Stimulated activated CD4-positive, alpha-beta T cell treated with anti-CD3 and anti-CD28 coated beads, Interleukin-4, amount 100 ng/mL, for 1 hour (primary cell): ENCODE measurements at places on chromosomes 12 and 14.

DNA sequence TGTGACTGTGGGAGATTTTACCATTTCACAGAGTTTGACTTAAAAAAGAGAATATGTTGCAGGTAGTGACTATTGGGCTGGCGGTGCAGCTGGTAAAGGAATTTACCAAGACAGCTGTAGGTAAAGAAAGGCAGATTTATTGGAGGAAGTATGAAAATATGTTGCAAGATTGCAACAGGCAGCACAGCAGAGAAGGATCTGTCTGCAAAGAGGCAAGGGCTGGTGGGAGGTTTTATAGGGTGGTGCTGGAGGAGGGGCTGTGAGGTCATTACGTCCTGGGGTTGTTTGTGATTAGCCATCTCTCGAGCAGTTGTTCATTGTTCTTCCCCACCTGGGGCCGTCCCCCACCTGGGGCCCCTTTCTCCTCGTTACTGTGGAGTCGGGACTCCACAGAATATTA lies 62.1 kb downstream of the ACACB start:
- DNase-seq: no peak

DNA sequence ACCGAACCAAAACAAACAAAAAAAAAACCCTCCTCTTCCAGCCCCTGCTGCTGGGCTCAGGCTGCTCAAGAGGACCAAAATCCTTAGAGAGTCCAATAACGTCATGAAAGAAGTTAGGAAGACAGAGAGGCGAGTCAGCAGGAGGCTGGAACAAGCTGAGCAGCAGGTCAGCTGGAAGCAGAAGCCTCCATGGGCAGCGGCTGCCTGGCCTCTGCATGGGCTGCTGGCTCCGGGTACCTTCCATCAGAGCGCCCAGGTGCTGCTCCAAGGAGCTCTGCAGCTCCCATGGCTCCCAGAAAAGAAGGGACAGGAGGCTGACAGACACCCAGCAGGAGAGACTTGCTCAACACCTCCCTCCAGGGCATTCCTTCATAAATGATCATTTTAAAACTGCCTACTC lies 3.2 kb upstream of the KRT2 start:
- no peak for DNase-seq

- DNase-seq: no peak
These were observed 184.7 kb downstream of the TMX1 start for GRCh38 chr14:51424561-51425251.

DNA sequence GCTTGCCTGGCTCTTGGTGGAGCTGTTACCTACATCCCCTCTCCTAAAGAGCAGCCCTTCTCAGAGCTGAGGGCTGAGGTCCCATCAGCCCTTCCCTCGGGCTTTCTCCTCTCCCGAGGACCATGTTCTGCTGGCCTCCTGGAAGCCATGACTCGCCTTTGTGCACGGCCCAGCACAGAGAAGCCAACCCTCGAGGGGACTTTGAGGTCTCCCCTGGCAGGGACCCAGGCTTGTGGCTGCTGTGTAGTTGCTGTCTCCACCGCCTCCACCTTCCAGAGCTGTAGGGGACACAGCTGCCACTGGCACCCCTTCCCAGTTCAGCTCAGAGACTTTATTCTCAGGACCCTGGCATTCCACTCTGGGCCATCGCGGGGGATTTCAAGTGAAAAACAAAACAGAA lies 22.9 kb upstream of the CCND2 start:
- DNase-seq: no peak

GRCh38 chr14:75577090-75577489 lies 1.3 kb upstream of the FLVCR2 start:
- DNase-seq: no peak

DNA sequence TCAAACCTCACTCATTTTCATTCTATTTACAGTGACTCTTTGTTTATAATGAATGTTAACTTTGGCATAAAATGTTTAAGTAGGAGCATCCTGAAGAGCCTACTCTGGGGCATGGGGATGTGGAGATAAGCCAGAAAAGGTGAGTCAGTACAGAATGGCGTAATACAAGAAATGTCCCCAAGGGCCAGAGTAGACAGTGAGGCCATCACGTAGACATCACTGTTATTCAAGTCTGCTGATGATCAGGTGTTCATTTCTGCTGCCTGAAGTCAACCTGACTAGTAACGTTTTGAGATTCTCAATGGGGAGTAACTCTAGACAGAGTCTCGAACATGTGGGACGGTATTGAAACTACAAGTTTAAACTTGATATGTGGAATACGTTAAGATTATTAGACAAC lies 47.6 kb upstream of the PKP2 start:
- no peak for DNase-seq

DNA sequence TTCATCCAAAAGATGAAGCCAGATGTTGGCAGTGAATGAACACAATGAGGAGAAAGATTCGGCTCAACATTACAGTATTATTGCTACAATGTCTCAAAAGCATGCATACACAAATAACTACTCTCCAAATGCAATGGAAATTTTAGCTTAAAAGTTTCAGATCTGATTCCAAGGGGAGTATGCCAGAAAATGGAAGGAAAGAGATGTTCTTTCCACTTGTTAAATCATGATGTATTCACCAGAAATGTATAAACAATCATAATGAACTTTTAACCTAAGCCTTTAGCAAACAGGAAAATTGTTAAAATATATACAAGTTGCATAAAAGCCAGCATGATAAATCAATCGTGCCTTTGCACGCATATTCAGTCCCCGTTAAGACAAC lies 62.1 kb downstream of the SH2B3 start:
- DNase-seq: no peak

DNA sequence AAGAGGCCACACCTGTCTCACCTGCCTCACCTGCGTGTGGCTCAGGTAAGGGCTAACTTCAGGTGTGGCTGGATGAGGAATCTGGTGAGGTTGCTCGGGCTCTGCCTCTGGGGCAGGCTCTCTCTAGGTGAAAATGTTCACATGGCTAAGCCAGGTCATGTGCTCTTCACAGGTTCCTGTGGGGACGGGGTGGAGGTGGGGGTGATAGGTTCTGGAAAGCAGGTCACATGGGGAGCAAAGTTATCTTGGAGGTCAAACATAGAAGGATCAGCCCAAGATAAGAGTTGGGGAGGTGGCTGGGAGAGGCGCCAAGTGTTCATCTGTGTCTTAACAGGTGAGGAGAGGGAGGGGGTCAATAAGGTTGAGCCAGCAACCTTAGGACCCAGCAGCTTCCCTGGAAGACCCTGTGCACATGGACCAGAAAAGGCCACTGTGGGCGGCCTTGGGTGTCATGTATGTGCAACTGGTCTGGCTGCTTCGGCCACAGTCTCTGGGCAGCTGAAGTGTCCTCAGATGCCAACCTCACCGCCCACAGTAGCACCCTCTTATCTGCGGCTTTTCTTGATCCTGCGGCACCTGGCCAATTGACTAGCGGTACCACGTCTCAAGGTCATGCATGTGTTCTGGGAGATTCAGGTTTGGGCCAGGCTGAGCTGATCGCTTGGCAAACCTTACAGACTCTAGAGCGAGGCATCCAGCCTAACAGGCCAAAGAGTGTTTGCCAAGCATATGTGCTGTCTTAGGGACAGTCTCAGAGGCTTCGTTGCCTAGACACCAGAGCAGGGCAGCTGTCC lies 60.5 kb downstream of the CACNA1C start:
- no peak for DNase-seq

GRCh38 chr14:80570930-80571298 lies 359.6 kb upstream of the DIO2 start:
- DNase-seq: no peak

GRCh38 chr12:54195737-54196347 lies 7.1 kb upstream of the SMUG1 start:
- DNase-seq: no peak

DNA sequence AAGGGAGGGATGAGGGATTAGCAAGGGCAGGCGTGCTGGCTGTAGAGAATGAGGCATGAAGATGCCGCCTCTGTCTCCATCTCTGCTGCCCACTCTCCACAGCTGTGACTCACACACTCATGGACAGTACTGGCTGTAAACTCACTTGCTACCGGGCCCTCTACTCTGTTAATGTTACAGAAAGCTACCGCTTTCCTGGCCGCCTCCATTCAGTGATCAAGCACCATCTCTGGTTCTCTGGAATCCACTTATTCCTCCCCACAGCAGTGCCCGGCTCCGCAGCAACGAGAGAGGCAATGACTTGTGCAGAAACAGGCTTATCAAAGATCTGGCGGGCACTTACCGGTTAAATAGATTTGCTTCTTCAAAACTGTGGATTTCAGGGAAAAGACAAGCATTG lies 34.8 kb downstream of the AMN start:
- no peak for DNase-seq
